OCI-LY7 (cell line): ENCODE measurements at places on chromosomes 6 and 20.

DNA sequence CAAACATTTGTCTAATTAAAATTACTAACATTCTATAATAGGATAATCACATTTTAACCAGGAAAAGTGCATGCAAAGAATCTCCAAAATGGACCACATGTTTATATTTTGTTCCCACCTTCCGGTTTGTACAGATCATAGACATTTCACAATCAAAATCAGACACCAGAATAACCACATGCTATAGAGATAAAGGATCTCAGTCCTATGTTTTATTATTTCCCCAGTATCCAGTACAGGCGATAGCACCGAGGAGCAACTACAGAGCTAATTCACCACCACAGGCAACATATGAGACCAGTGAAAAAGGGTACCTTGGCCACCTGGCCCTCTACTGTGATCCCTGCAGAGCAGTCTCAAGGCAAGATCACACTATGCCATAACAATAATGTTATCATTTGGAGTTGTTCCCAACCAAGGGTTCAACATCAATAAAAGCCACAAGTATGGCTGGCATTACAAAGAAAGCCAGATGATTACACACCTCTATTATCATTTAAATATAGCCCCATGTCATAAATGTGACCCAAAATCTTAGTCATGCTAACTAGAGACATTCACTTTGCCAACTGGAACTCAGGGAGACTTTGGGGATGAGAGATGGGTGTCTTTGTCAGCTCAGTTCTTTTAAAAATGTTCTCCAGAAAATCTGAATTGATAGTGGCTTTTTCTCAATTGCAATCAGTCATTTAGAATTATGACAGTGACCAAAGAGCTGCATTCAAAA is 46.7 kb downstream of the RALGAPA2 start:
- no peak for DNase-seq

DNA sequence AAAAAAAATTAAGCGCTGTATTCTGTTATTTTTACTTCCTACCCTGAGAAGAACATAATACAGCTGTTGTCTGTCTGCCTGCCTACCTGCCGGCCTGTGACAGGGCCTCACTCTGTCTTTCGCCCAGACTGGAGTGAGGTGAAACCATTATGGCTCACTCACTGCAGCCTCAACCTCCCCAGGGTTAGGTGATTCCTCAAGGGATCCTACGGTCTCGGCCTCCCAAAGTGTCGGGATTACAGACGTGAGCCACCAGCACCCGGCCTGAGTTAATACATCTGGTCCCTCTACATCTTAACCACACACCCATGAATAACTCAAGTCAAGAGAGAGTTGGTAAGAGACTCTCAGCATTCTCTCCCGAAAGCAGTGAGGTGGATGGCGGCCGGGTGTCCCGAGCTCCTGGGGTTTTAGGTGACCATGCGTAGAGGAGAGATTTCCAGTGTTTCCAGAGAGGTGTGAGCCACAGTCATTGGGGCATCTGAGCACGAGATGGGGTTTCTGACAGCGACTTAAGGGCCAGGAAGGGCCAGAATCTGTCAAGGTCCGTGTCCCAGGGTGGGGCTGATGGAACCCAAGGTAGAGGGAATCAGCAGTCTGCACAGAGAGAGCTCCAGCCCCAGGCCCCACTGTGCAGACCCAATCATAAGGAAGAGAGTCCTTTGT is 1954.4 kb upstream of the DEFB115 start:
- no peak for DNase-seq

DNA sequence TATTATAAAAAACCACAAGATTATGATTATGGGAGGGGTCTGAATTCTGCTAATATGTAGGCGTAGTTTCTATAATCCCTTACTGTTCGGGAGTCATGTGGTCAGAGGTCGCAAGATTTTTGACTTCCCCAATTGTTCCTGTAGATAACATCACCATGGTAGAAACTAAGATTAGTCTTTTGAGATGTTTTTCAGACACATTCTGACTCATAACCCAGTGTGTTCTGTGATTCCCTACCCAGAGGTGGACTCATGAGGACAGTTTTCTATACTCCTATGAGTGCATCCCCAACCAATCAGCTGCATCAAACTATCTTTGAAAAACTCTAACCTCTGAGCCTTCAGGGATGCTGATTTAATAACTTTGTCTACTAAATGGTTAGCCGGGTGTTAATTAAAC is 175.5 kb downstream of the RFPL4B start:
- no peak for DNase-seq

- no peak for DNase-seq
These were observed 51.6 kb downstream of the RALY start for GRCh38 chr20:34045294-34045693.

DNA sequence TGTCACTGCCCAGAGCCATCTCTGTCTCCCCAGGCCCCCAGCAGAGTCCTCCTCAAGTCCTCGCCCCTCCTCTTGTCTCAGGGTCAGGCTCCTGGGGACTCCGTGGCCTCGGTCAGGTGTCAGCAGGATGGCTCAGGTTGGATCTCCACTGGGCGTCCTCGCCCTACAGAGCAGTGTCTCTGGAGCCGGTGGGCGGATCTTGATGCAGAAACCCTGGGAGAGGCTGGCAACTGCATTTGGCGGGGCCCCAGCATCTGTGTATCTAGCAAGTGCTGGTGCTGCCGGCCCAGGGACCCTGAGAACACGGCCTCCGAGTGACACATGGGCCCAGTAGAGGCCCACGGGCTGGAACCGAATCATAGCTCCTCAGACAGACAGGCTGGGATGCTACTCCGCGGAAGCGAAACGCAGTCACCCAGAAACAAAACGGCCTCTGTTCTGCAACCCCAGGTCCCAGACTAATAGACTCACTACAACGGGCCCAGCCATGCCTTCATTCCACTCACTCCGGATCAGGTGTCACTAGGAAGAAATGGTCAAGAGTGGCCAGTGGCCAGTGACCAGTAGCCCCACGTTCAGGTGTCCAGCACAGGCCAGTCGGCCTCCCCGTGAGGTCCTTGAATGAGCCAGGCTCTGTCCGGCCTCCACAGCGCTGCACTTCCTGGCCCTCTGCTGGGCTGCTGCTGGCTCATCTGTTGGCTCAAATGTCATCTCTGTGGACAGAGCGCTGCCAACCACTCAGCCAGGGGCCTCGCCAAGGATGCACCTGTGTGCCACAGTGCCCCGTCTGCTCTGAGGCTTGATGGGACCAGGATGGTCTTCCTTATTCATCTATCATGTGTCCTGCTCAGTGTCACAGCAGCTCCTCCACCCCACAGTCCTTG is 12.6 kb upstream of the FRMD1 start:
- DNase-seq, result no peak
